ENCODE measurements at places on chromosomes 3 and 15.

GRCh38 chr3:103337179-103337845 is 902.5 kb downstream of the ZPLD1 start:
- DNase-seq = no peak

DNA sequence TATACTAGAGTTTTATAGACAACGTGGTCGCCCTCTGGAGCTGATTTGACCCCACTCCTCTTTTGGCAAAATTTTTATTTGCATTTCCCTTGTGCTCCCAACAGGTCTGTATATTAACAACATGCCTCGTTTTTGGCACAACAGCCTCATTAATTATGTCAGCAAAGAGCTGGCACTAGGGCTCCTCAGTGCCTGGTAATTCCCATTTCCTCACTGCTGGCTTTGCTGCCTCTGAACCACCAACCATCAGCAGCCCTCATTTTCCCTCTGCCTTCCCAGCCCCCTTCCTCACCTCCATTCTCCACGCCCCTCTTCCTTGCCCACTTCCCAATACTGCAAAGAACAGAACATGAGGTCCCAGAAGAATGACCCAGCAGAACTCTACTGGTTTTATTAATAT is 204.8 kb downstream of the ABHD5 start:
- DNase-seq = no peak

DNA sequence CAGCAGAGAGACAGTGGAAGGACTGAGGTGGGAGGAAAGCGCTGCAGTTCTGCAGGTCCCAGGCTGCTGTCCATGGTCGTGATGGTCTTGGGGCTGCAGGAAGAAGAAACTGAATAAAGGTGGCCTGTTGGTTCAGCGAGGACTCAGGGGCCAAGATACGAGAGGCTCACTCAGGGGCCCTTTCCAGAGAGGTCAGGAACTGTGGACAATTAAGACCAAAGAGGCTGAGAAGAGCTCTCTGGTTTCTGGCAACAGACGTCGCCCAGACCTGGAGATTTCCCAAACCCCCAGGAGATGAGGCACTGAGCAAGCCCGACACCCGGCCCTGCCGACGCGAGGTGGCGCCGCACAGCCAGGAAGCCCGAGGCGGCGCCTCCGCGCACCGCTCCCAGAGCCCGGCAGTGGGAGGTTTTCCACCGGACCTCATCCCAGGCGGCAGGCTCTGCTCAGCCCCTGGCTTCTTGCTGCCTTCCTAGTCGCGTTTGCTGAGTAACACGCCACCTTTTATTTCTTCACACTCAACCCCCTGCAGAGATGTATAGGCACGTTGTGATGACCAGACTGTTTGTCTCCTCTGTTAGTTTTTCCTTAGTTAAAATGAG is 56.4 kb upstream of the ARRDC4 start:
- DNase-seq = peak; percentile 11

DNA sequence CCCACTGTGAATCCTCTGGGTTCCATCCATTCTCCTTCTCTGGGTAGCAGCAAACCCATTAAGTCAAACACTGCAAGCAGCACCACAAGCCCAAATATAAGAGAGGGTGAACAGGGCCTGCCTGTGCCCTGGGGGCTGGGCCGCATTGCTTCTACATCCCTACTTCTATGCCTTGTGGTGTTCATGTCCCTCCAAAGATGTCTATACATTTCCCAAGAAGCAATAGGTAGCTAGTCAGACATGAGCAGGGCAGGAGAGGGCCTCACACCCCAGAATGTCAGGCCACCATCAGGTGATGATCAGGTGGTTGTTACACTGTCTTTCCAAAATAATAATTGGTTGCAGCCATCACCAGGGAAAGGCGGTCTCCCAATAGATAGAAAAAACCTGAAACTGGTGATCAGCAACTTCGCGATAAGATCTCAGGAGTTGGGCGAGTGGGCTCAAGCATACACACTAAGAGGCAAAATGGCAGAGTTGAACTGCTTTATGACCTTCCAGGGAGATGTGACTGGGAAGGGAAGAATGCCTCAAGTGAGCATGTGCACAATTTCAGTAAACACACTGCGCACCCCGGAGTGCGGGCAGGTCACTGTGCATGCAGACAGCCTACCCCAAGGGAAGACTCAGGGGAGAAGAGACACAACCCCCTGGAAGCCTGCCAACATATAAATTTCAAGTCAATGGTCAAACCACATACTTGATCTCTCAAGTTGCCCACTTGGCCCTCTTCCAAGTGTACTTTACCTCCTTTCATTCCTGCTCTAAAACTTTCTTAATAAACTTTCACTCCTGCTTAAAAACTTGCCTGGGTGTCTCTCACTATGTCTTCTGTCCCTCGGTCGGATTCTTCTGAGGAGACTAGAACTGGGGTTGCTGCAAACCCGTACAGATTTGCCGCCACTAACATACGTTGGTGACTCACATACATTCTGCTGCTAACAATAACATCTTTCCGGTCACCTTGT is 39.9 kb downstream of the KLF15 start:
- DNase-seq = no peak
